GM18507 (cell line): ENCODE measurements at places on chromosomes 6 and 20.

DNA sequence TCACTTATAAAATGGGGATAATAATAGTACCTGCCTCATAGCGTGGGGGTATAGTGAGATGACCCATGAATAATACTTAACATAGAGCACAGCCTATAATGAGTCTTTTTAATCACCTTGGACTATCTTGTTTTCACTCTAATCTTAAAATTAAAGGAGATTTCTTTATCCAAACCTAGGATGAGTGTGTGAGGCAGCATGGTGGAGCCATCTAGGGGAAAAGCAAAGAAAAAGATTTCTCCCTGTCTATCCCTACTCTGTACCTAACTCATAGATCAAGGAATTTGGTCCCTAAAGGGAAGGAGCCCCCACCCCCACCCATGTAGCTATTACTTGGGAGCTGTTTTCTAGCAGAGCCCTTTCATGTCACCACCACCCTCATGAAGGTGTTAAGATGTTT is 45.2 kb upstream of the PAK5 start:
- no peak for DNase-seq

DNA sequence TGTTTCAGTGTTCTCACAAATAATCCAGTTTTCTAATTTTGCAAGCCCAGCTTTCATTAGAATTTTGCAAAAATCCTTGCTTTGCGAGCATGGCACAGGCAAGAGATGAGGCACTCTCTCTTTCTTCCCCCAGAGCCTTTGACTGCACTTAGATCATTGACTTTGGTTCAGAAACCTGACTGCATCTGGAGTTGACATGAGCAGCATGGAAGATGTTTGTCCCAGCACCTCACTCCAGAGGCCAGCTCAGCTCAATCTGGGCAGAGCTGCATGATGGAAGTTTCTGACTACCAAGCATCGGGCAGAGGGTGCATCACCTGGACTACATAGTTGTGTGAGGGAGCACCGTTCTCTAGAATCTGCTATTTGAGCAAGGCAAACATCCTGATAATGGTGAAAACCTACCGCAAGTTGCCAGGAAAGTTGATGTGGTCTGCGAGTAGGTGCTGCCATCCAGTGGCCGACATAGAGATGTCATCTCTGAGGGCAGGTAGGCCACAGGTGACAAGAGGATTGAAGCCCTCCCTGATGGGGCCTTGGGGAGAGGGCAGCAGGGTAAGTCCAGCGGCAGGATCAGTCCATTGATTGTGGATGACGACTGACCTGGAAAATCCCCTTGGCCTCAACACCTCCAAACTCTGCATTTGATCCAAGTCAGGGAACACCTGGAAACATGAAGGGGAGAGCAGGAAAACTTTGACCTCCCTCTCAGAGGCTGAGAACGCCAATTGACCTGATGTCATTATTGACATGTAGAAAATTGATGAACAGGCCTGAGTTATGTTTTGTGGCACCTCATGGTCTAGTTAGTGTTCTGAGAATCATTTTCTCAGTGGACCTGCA is 3.8 kb upstream of the LPA start:
- DNase-seq: peak; percentile 15

GRCh38 chr20:42392442-42392841 is 774.3 kb upstream of the CHD6 start:
- no peak for DNase-seq

- DNase-seq: no peak
These were observed 6.3 kb downstream of the MAP1LC3A start for GRCh38 chr20:34564833-34565232.

DNA sequence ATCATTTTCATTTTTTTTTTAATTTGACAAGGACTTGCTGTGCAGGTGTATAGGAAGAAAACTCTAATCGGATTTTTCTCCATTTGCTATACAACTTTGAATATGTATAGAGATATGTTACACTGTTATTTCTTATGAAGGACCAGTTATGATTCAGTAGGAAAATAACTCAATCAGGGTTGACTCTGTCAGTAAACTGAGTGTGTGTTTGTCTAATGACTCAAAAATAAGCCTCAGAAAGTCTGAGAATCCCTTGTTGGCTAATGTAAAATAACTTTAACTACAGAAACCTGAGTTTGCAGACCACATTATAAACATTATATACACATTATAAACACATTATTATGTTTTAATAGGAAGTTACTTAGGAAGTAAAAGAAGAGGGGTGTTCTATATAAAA is 352.6 kb downstream of the RIMS1 start:
- DNase-seq: no peak

DNA sequence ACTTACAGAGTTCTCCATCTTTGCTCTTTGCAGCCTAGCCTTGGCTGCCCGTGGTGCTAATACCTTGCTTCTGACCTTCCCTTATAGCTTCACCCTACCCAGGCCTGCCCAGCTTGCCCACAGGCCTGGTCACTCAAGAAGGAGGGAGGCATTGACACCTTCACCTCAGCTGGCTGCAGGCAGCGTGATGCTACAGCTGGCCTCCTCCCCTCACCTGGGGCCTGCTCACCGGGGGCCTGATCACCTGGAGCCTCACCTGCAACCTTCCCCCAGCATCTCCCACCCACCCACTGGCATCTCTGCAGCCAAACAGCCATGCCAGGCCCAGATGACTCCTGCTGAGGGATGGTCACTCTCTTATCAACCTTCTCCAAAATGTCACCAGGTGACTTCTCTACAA is 40.4 kb downstream of the CPNE5 start:
- DNase-seq: no peak

DNA sequence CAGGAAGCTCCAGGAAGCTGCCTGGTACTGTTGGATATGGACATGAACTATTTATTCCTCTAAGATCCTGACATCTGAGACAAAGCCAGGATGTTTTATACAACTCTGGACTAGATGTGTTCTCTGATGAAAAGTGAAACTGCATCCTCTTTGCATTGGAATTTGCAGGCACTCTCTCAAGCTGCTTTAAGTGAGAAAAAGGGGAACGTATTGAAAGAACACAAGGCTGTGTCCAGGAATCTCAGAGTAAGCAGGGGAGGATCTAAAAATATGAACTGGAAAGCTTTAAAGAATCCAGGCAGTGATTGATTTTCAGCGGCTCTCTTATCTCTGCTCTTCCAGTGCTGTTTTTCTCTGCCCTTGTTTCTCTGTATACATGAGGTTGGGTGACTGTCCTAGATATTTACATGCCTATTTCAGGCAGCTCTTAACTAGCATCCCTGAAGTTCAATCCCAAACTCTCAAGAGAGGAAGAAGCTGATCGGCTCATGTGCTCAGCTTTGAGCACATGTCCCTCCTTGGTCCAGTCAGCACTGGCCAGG is 193.8 kb downstream of the PLCB4 start:
- DNase-seq: no peak

GRCh38 chr6:118401325-118401975 is 146.6 kb upstream of the PLN start:
- no peak for DNase-seq

GRCh38 chr20:18567739-18568091 is 483 bp downstream of the SMIM26 start:
- no peak for DNase-seq

GRCh38 chr6:31819871-31820299 is 4.5 kb downstream of the HSPA1A start:
- no peak for DNase-seq
